HuH-7 (cell line): ENCODE measurements at places on chromosomes 11 and 22.

GRCh38 chr22:44930711-44931035, 79.1 kb downstream of the PHF21B start:
- no peak for DNase-seq

GRCh38 chr11:74895340-74896116, 53.4 kb downstream of the XRRA1 start:
- DNase-seq: no peak

DNA sequence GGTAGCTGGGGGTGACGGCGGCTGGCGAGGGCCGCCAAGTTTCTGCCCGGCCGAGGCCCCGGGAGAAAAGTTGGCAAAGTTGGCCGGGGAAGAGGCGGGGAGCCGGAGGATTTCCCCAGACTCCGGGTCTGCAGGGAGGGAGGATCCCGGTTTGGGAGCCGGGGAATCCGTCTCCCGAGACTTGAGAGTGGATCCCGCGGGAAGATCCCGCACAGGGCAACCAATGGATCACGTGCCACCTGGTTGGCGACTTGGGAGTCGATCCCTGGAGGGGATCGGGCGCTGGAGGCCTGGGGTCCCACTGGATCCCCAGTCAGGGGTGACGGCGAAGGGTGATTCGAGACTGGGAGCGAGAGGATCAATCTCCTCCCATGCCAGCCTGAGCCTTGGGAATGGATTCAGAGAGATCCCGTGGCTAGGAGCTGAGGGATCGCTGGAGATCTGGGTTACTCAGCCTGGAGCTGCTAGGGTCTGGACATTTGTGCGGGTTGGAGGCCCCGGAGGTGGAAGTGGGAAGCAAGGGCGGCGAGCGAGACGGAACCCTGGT, 394 bp downstream of the KIAA1671 start:
- peak; percentile 79 for DNase-seq

GRCh38 chr11:117548876-117549275, 221.2 kb downstream of the CEP164 start:
- DNase-seq: no peak

GRCh38 chr11:131666617-131667016, 296.2 kb downstream of the NTM start:
- no peak for DNase-seq

DNA sequence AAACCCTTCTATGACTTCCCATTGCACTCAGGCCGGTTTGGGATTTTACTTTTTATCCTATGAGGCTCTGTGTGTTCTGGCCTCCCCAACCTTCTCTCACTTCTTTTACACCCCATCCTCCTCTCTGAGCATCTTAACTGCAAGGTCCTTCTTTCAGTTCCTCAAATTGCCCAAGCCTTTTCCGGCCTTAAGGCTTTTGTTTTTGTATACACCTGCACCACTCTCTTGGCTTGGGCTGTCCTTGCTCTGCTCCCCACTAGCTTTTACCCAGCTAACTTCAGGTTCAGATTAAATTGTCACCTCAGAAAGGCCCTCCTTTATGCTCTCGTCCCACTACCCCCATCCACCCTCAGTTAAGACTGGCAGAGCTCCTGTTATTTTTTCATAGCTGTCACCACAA, 55.5 kb downstream of the FAM83F start:
- no peak for DNase-seq

DNA sequence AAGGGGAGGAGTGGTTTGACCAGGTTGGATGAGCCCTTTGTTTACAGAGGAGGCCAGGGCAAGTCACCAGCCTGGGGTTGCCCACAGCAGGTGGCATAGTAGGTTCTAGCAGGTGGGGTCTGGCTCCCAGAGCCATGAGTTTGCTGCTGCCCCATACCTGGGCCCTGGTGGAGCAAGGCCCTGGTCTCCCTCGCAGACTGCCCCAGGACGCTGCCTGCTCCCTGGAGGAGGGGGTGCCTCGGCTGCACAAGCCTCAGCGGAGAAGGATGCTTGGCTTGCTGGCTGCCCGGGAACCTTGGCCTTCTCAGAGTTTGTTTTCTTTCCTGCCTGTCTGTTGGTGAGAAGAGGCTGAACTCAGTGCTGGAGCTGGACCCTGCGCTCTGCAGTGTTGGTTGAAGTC, 54.9 kb downstream of the LRP5 start:
- DNase-seq: no peak

GRCh38 chr22:19898145-19898544, 43.4 kb upstream of the COMT start:
- no peak for DNase-seq

GRCh38 chr11:108224911-108225786, 2.3 kb downstream of the ATM start:
- no peak for DNase-seq

- DNase-seq: no peak
Observed at GRCh38 chr11:93820847-93821246, 29.6 kb downstream of the VSTM5 start.

DNA sequence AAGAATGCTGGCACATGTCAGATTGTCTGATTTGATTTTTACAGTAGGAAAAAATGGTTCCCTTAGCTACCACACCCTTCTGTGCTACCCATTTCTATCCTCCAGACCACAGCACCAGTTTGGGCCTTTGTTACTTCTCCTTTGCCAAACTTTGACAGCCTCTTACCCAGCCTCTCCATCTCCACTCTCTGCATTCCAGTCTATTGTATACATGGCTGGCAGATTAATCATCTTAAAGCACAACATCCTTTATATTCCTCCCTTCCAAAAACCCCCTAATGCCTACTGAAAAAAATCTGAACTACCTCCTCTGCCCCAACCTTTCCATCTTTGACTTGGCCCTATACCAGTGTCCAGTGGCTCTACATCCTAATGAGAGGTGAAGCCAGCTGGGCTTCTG, 10.8 kb upstream of the PANX1 start:
- DNase-seq: no peak

DNA sequence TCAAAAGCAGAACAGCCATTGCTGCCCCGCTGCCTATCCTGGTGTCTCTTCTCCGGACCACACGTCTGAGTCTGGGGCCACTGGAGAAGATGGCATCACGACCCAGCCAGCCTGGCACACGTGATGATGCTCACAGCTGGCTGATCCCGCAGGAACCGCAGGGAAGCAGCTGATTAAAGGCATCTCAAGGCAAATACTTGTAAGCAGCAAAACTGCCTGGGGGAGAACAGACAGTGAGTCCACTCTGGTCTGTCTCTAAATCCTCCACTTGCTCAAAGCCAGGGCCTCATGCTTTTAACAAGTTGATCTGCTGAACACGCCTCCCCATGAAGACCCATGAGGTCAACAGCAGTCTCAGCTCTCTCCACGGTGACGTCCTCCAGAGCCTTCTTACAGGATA, 108.6 kb downstream of the BRD1 start:
- DNase-seq: no peak

GRCh38 chr11:13686776-13687175, 18.3 kb downstream of the FAR1 start:
- DNase-seq: no peak

- DNase-seq: no peak
Observed at GRCh38 chr22:43226377-43227238, 39.7 kb upstream of the TTLL12 start.

DNA sequence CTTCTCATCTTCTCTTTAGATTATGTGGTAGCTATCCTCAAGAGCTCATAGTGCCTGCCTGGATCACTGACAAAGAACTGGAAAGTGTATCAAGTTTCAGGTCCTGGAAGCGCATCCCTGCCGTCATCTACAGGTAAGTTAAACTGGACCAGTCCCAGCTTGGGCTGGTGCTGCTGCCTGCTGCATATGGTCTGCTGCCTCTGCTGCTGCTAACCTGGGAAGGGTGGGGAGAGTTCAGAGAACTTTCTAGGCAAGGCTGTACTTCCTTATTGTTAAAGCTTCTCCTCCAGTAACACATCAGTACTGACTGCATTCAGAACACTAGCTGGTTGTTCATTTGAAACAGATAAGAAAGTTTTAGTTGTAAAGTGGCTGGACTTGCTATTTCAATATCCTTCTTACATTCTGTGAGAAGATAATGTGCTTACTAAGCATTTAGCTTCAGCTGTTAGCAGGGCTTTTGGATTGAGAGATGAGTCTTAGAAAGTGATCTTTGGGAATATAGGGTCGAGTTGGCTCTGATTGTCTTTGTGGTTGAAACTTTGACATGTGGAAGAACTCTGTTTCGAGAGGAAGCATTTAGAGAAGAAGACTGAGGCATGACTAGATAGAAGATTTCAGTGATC, 77.3 kb upstream of the HORMAD2 start:
- DNase-seq: no peak

- DNase-seq: peak; percentile 91
Observed at GRCh38 chr11:69636512-69637197, 4.3 kb upstream of the CCND1 start.

GRCh38 chr11:106961518-106961917, 56.8 kb downstream of the GUCY1A2 start:
- DNase-seq: no peak

DNA sequence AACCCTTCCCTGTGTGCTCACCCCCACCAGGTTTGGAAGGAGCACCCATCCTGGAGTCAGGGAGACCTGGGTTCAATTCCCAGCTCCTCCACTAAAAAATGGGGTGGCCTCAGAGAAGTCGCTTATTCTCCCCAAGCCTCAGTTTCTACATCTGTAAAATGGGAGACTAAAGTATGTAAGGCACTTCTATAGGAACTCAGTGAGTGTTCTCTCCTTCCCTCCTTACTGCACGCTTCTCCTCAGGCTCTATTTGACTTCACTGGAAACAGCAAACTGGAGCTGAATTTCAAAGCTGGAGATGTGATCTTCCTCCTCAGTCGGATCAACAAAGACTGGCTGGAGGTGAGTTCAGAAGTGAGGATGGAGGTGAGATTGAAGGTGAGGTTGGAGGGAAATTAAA, 11.3 kb downstream of the NCF4 start:
- no peak for DNase-seq

DNA sequence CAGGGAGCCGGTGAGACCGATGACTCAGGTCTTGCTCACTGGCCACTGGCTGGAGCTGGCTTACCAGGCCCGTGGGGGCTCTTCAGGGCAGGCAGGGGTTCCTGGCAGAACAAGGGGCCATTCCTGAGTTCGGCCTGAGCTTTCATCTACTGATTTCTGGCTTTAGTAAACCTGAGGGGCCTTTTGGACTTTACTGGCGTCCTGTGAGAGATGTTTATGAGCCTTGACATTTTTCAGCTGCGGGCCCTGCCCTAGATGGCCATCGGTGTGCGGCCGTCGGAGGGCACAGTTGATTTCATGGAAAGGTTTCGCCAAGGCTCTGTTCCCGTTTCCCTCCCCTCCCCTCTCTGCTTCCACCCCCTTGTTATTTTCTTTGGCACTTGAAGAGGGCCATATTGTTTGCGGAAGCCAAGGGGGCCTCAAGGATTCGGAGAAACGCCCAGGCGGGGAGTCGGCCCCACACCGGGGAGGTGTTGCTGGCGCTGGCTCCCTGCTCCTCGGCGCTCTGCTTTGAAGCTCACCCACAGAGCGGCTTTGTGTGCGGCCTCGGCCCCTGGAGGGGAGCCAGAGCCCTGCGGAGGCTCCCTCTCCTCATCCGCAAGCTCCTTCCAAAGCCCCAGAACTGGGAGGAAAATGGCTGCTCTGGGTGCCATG, 17.7 kb downstream of the ELF5 start:
- no peak for DNase-seq

DNA sequence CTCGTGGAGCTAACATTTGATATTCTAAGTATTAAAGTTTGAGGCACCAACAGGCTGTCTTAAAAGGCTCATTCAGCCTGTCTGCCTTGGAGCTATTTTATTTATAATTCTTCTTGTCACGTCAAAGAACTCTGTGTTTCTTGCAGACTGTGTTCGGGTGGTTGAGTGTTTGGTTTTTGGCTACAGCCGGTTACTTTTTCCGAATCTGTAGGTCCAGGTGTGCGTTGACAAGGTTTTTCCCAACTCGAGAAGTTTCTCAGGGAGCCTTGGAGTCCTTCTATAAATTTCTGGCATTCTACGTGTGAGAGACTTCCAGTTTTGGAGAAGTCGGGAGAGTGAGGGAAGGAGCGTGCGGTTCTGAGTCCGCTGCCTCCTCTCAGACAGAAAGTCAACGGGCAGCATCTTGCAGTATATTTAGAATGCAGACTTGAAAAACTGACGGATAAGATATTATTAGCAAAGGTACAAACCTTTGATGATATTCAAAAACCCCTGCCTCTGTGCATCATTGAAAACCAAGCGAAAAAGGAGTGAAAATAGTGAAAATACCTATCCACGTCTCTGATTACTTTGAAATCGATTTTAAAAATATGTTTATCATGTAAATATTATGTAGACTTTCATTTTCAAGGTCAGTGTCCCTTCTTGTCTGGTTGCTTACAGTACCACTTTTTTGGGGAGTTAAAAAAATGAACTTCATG, 85.2 kb upstream of the PPARA start:
- no peak for DNase-seq

DNA sequence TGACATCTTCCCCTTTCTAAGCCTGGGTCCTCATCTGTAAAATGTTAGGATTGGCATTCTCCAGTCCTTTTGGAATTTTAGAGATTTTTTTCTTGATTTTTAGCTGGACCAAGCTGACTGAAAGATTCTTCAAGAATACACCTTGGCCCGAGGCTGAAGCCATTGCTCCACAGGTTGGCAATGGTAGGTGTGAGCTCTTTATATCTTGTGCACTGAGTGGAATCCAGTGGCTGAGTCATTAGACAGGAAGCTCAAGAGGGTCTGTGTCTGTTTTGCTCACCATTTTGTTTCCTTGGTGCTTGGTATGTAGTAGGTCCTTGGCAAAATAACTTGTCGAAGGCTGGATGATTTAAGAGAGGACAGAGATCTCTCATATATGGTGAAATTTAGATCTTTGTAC, 6.2 kb downstream of the EIF3L start:
- DNase-seq: no peak

DNA sequence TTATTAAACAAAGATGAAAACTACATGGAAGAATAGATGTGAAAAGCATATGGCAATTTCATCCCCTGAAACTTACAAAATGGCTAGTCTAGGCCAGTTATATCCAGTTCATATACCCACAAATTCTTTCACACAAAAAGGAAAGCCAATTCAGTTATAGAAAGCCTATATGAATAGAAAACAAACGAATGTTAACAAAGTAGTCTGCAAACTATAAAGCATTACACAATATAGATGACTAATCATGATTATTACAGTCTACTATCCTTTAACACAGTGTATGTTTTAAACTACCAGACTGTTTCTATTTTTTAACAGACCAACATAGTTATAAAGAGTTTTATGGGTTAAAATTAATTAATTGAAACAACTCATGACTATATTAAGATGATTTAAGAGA, 12.1 kb downstream of the DCUN1D5 start:
- no peak for DNase-seq
